ENCODE measurements at places on chromosomes 4 and X.

- no peak for DNase-seq
Measured at GRCh38 chr4:86032476-86033022, 327.3 kb downstream of the MAPK10 start.

DNA sequence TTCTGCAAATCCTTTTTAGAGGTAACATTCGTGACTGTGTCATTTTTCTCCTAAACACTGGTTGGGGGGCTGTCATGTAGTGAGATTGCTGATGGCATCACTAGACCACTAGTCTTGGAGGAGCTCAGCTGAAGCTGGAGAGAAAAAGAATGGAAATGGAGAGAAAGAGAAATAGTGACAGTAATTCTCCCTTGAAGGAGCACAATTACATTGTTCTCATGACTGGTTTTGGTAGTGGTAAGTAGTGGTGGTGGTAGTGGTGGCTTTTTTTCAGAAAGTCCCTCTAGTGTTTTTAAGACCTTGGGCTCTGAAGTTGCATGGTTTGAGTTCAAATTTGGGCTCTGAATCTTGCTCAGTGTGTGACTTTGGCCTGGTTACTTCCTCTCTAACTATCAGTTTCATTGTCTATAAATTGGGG is 99.8 kb downstream of the LARP7 start:
- DNase-seq = no peak

DNA sequence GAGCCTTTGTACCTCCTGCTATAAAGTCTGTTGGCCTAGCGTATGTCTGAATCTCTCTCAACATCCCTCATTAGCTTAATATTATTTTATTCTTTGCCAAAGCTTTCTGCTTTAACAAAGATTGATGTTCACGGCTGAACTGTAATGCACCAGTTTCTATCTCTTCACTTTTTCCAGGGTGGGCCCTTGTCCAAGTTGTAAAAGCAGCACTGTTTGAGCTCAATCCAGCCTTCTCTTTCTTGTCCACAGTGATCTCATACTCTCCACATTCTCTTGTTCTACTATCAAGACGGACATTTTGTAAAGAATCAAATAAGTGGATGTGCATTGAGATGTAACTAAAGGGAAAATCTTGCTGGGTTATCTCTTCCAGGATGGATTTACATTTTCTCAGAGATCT is 34.4 kb upstream of the RTL3 start:
- no peak for DNase-seq

GRCh38 chr4:86481440-86481839 is 112.7 kb upstream of the PTPN13 start:
- no peak for DNase-seq

DNA sequence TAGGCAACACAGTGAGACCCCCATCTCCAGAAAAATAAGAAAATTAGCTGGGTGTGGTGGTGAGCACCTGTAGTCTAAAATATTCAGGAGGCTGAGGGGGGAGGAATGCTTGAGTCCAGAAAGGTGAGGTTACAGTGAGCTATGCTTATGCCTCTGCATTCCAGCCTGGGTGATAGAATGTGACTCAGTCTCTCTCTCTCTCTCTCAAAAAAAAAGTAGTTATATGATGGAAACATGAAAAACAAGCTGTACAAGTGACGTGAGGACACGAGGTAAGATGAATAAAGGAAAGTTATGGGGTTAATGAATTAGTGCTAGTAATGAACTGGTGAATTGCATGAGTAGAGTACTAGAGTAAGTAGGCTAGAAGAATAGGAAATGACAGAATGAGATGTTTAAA is 21.8 kb upstream of the CAMK2D start:
- no peak for DNase-seq

GRCh38 chr4:93633721-93634120 is 194.8 kb upstream of the ATOH1 start:
- DNase-seq = no peak

DNA sequence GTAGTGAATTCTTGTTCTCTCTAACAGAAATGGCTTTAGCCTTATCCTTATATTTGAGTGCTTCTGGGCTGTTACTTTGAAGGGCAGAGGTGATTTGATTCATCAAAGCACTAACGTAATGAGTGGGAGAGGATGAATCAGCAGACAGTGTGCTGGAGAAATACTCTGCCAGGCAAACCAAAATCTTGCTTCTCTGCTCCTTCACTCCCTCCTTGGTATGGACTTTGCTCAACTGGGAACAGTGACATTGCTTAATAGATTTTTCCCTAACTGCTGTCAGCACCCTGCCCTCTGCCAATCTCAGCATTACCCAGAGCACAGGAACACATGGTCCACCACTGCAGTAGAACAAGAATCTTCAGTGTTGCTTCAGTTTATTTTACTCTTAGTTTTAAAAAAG is 56.0 kb downstream of the PDLIM5 start:
- DNase-seq = no peak

DNA sequence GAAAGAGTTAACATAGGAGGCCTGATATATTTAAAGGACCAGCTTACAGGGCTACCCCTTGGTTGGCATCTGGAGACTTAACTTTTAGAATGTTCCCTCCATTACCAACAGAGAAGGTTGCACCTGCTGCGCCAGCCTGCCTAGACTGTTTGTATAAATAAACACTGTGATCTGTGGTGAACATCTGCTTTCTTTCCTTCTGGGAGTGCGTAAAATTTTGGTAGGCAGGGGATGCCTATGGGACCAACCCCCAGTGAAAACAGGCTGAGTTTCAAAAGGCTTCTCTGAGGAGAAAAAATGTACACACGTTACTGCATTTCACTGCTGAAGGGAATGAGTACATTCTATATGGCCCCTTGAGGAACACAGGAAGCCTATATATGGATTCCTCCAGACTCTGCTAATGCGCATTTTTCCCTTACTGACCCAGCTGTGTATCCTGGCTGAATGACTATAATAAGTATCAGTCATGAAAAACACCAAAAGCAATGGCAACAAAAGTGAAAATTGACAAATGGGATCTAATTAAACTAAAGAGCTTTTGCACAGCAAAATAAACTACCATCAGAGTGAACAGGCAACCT is 13.8 kb downstream of the CENPC start:
- DNase-seq = no peak

GRCh38 chr4:170716868-170717267 is 627.1 kb upstream of the AADAT start:
- DNase-seq = no peak

DNA sequence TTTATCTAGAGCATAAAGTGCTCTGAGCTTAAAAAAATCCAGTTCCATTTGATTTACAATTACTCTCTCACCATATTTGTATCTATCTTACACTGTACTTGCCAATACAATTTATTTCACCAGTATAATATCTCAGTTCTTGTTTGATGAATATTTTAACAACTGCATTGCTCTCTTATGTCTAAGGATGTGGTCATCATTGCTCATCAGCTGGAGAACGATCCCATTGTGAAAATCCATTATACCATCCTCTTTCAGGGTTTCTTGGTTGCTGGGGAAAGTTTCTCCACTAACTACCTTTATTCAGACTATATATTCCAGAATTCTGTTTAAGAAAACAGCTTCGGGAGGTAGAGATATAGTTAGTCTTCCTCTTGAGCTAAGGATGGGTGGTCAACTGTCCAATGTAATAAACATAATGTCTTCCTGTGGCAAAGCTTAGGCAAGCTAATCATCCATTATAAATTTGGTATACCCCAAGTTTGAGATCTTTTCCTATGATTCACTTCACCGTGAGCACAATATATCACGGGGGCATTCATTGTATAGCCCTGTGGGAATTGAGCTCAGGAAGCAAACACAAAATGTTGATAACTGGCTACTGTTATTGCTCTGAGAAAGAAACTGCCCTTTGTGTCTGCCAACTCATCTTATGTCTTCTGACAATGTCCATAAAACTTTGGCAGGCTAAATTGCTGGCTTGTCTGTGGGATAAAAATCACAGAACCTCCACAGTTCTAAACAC is 2361.9 kb downstream of the ARAP2 start:
- no peak for DNase-seq

DNA sequence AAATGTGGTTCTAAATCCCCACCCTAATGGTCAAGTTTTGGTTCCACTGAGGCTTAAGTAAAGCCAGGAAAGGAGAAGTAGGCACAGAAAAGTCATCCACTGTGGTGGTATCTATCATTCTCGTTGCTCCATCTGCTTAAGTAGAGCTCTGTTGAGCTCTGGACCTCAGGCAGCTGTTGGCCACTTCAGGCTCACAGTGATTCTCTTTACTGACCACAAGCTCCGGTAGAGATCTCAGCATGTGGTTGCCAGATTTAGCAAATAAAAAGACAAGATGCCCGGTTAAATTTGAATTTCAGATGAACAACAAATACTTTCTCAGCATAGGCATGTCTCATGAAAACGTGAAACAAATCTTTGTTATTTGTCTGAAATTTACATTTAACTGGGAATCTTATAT is 132.3 kb upstream of the PTCHD1 start:
- DNase-seq = no peak
